Nucleus accumbens (tissue), 56 donors: ENCODE measurements at places on chromosomes 11 and 22.
A peak's percentile ranks its signal among the peaks of the same experiment; 100 is the strongest.

DNA sequence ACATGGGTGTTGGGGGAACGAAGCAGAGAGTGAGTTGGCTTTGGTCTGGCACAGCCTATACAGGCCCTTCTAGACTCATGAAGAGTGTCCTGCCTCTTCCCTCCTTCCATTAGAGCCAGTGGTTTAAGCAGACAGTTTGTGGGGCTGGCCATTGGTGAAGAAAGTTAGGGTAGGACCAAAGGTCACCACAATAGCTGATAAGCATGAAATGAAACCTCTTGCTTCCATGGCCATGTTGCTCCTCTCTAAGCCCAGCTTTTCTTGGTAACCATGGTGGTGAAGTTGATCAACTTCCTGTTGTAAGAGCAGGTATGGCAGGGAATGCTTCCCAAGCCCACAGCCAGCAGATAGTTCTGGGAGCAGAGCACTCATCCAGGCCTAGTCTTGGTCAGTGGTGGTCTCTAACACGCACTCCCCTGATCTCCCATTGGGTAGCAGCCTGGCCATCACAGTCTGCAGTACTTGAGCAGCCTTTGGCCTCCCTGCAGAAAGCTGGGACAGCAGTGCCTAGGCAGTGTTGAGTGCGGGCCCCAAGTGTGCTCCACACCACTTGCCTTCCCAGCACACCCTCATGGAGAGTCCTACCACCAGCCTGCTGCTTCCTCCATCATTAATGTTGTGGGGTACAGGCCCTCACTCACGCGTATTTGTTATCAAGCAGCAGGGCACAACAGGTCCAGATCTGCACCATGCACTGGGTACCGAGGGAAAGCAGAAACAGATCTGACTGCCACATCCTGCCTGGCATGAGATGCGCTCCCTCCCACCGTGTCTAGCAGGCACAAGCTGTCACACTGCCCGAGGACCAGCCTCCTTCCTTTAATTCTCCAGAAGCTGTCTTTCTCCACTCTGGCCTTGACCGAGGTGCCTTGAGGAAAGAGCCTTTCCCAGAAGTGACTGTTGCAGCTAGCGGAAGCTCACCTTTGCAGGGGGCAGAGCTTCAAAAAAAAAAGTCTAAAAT lies 65.8 kb upstream of the SUSD2 start:
- DNase-seq = no peak

DNA sequence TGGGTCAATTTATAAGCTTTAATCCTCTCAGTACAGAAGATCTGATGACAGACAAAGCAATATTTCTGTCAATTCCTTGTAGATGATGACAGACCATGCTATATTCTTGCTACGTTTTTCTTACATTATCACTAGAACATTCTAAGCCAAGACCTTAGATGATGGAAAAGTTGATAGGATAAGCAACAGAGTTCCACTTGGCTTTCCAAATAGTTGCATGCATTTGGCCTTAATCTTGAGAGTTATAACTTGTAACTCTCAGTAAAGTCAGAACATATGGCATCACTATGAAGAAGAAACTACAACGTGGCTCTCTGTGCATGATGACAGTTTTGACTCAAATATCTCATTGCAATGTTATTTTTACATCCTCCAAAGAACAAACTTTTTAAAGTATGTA lies 544.3 kb upstream of the LRRC4C start:
- DNase-seq = no peak

DNA sequence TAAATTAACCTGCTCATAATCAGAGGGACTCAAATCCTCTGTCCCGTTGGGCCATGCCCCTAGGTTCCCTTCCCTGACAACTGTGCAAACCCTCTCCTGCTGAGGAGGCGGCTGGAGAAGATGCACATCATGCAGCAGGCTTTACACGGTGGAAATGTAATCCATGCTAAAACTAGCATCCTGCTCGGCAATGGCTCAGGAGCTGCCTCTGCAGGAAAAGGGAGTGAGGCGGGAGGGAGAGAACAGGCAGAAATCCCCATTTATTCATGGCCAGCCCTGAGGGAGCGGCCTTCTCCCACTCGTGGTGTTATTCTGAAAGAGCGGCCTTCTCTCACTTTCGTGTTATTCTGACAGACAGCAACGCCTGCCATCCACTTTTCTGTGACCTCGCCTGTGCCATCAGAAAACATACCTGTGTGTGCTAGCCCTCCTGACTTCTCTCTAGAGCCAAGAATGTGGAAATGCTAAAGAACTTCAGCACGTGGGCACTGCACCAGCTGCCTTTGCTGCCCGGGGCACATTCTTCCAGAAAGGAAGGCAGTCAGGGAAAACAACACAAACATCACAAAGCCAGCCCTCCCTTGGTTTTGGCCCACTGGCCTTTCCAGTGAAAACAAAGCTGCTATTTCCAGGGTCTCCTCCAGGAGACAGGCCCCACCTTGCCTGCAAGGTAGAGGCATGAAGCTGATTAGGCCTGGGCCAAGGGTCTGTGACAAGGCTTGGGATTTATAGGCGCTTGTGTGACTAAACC lies 62.9 kb upstream of the BID start:
- no peak for DNase-seq

GRCh38 chr11:71474771-71475483 lies 21.9 kb downstream of the NADSYN1 start:
- no peak for DNase-seq

DNA sequence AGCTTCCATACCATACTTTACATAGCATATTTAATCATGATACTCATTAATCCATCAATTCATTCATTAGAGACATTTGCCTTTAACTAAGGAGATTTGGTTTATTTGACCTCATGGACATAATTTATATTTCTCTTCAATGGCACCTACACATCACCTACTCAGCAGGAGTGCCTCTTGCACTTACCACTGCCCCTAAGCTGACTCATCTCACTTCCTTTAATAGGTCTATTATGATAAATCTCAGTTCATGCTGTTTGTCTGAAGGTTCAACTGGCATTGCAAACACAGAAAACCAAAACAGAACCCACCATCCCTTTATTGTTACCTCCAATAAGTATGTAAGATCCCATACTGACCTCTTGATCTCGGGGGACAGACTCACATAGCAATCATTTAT lies 186.7 kb downstream of the LUZP2 start:
- no peak for DNase-seq

DNA sequence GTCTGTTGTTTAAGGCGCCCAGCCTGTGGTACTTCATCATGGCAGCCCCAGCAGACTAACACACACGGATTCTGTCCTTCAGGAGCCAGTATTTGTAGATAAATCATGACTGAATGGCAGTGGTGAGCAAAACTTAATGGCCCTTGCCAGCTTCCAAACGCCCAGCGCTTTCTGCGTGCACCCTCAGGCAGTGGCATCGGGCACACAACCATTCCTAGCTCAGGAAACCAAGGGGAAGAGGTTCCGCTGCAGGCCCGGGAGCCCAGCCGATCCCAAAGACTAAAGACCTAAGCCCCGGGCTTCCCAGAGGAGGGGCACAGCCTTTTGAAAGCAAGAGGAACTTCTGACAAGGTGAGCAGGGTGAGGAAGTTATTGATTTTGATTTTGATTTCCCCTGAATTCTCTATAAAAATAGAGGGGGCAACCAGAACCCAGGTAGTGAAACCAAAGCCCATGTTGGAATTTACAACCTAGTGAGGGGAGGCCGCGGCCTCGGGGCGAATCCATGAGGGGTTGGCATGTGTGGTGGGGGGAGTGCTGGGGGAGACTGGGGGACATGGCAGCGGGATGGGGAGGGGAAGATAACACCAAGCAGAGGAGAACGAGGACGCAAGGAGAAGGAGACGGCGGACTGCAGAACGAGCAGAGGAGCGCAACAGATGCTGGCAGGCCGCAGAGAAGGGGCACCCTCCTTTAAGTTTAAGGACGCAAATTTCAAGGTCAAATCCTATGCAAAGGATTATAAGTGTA lies 79.9 kb upstream of the SEPTIN5 start:
- no peak for DNase-seq

DNA sequence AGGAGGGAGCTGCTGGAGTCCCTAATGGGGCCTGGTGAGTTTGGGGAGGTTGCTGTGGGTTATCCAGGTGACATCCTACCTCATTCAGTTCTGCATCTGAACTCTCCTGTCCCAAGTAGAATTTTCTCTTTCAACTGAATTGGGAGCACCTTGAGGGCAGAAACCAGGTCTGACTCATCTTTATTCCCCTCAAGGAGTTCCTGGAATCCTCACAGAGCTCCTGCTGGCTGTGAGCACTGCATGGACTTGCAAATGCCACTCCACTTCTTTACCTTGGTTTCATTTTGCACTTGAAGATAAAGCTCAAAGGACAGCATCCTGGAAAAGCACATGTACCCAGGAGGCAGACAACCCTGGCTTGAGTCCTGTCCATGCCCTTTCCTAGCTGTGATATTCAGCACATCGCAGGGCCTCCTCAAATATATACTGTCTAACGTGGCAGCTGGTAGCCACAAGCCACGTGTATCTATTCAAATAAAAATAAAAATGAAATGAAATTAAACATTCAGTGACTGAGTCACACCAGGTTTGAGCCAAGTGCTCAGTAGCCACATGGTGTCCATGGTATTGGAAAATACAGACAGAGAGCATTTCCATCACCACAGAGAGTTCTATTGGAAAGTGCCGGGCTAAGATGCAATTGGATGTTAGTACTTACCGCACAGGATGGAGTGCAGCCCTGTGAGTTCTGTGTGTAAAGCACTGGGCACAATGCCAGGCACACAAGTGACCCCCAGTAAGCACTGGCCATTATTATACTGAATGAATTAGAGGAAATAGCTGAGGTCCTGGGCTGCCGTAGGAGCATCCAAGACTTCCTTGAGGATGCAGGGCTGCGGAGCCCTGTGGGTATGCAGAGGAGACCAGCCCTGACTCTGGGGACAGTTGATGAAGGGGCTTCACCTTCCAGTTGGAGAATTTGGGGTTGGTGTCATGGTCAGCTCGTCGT lies 149.0 kb downstream of the PKNOX2 start:
- DNase-seq = no peak

GRCh38 chr11:125968354-125968753 lies 22.5 kb downstream of the VSIG10L2 start:
- DNase-seq = no peak

- DNase-seq = no peak
These were observed 4.1 kb downstream of the IGF2 start for GRCh38 chr11:2135018-2135569.

GRCh38 chr22:28800308-28801041 lies at the start of gene XBP1:
XBP1 (minus strand) TSS chr22:28800569.
- DNase-seq = peak; percentile 75

DNA sequence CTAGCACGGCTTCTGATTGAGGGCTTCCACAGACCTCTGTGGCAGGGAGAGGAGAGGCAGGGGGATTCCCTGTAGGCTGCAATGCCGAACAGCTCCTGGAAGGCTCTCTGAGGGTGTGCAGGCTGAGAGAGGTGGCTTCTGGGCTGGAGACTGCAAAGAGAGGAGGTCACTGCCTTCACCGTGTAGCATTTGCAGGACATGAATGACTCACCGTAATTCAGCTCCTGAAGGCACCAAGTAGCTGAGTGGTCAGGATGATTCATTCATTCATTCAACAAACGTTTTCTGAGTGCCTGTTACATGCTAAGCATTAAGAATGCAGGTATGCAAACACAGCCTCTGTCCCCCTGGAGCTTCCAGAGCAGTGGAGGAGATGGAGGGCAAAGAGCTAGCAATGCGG lies 18.0 kb upstream of the EIF3D start:
- DNase-seq = no peak

DNA sequence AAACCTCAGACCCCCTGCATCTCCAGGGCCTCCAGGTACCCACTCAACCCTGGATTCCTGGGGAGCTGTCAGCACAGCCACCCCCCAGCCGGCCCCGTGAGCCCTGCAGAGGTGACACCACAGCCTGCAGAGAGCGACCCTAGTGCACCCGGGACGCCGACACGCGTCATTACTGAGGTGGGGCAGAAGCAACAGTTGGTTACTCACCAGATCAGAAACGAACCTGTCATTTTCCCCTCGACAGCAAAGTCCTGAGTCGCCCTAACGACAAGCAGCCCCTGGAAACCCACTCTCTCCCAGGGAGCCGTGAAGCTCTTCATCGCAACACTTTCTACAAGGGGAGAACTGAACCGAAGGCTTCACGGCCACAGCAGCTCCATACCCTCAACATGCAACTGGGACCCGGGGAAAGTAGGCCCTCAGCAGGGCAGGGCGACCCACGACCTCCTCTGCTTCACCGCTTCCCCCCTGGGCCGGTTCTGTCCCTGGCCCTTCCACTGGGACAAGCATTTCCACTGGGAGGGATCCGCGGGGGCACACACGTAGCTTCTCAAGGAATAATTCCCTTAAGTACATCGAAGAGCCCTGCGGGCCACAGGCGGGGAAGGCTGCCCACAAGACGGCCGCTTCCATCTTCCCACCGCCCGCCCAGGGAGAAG lies 1.6 kb downstream of the BRD1 start:
- DNase-seq = no peak

GRCh38 chr22:45757068-45757467 lies 85.4 kb downstream of the ATXN10 start:
- DNase-seq = peak; percentile 14

DNA sequence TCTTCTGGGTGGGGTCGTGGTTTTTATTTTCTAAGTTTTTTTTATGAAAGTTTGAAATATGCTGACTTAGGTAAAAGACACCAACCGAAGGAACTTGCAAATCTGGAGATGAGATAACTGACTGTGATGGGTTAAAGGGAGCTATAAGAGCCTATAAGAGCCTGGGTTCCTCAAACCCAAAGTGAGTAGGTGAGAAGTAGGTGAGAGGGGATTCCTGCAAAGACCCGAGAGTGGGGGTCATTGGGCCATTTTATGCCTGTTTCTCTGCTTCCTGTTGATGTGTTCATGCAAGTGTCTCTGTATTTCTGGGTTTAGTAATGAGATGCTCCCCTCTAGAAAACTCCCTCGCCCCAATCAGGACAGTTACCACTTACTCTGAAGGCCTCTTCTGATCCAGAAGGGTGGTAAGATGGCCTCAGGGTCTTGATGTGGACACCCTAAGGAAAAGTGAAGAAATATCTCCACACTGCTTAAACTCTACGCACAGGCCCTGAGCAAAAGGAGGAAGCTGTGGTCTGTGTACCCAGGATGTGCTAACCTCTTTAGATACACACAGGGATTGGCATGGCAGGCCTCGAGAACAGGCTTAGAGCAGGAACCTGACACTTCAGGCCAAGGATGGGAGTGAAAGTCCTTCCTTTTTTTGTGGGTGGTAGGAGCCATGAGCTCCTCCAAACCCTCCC lies 1.8 kb downstream of the FLI1 start:
- DNase-seq = peak; percentile 14

DNA sequence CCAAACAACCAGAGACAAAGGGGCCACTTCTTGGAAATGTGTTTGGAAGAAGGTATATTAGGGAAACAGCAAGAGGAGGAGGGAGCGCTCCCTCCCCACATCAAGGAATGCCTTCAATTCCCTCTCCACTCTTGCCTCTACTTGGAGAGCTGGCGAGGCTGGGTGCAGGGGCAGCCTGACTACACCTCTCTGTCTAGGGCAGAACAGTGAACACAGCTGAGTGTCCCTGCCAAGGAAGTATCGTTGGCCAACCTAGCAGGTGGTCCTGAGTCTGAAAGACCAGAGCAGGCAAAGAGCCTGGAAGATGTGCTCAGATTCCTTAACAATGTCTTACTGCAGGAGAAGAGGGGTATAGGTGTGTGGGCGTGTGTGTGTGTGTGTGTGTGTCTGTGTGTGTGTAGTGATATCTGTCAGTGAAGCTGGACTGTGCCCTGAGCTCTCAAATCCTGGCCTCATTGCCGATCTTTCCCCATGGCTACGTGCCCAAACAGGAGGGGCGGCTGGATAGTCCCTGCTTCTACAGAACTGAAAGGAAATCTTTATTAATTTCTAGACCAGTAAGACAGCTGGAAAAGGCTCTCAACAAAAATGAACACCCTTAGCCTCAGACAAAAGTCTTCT lies 46.8 kb downstream of the PAMR1 start:
- peak; percentile 85 for DNase-seq
